ENCODE measurements at places on chromosomes 7 and 10. TPM values are rescaled to one million over a fixed set of nuclear protein-coding genes. Genes with fewer than 3 reads are reported as not detected.

- DNase-seq, result no peak
Observed at GRCh38 chr10:110052916-110053315, 45.1 kb downstream of the ADD3 start.

GARIN1A gene
- total RNA-seq, result 8.8 TPM

- no peak for DNase-seq
Observed at GRCh38 chr10:99555825-99556523, 23.2 kb downstream of the NKX2-3 start.

PRRT4 gene
- total RNA-seq, result 4.0 TPM
